ENCODE measurements at places on chromosomes 11 and 22. TPM values are rescaled to one million over a fixed set of nuclear protein-coding genes. Genes with fewer than 3 reads are reported as not detected.

DNA sequence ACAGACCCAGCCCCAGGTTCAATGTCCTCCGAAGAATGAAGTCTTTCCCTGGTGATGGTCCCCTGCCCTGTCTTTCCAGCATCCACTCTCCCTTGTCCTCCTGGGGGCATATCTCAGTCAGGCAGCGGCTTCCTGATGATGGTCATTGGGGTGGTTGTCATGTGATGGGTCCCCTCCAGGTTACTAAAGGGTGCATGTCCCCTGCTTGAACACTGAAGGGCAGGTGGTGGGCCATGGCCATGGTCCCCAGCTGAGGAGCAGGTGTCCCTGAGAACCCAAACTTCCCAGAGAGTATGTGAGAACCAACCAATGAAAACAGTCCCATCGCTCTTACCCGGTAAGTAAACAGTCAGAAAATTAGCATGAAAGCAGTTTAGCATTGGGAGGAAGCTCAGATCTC, 14.1 kb downstream of the APOL1 start:
- peaks cover 3% of the 10 kb centered on the region for H3K4me1 ChIP-seq
- H3K27me3 ChIP-seq, result no peaks in the 10 kb centered on the region
- no peak for DNase-seq

GRCh38 chr11:63639199-63639832, 25.1 kb upstream of the PLAAT3 start:
- H3K4me3 ChIP-seq, result no peak overlapping the region
- peaks cover 5% of the 10 kb centered on the region for H3K4me1 ChIP-seq
- H3K27ac ChIP-seq, result peak overlapping the region; percentile 54
- no peak for DNase-seq
- no peaks in the 10 kb centered on the region for H3K27me3 ChIP-seq

DNA sequence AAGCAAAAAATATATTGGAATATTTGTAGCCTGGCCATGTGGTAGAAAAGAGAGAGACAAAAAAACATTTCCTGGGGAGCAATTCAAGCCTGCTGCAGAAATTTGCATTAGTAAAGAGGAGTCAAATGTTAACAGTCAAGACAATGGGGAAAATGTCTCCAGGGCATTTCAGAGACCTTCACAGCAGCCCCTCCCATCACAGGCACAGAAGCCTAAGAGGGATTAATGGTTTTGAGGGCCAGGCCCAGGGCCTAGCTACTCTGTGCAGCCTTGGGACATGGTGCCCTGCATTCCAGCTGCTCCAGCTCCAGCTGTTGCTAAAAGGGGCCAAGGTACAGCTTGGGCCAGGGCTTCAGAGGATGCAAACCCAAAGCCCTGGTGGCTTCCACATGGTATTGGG, 46.8 kb downstream of the PGR start:
- H3K4me1 ChIP-seq, result no peaks in the 10 kb centered on the region
- DNase-seq, result no peak
- no peaks in the 10 kb centered on the region for H3K27me3 ChIP-seq
- H3K4me3 ChIP-seq, result no peak overlapping the region
- H3K36me3 ChIP-seq, result no peaks in the 10 kb centered on the region
- no peak overlapping the region for H3K27ac ChIP-seq

- H3K4me3 ChIP-seq, result no peak overlapping the region
- no peak for DNase-seq
- H3K4me1 ChIP-seq, result no peaks in the 10 kb centered on the region
- no peaks in the 10 kb centered on the region for H3K27me3 ChIP-seq
- no peak overlapping the region for H3K27ac ChIP-seq
Observed at GRCh38 chr11:123450623-123451022, 20.6 kb downstream of the GRAMD1B start.

DNA sequence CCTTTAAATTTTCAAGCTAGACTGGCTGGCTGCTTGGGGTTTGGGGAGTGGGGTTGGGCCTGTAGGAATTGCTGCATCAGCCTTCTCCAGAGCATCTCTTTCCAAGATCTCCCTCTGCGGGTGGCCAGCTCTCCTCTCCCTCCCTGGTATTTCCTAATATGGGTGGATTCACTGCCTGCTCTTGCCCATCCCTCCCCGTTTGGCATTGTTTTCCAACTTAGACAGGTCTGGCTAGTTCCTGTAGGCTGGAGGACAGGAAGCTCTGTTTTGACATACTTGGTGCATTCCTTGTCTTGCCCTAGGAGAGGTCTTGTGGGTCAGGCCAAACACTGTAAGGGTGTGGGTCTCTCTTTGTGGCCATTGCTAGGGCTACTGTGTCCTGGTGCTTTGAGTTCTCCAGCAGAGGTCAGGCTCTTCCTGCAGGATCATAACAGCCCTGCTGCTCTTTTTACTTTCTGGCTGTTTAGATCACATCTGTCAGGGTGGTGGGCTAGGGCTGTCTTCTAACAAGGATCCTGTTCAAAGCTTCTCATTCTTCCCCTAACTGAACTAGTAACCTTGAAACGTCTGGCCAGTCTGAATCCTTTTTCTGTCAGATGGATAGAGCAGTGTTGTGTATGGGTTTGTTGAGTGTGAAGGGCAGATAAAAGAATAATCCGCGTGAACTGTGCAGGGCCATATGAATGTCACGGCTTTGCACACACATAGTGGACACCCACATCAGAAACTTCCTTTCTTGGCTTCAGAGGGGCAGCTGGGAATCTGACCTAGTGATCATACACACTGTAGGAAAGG, 18.3 kb upstream of the MICALL1 start:
- H3K27ac ChIP-seq, result peak overlapping the region; percentile 70
- peak; percentile 89 for DNase-seq
- peaks cover 36% of the 10 kb centered on the region for H3K4me1 ChIP-seq
- peak overlapping the region; percentile 14 for H3K4me3 ChIP-seq
- peaks cover 26% of the 10 kb centered on the region for H3K36me3 ChIP-seq
- no peaks in the 10 kb centered on the region for H3K27me3 ChIP-seq

DNA sequence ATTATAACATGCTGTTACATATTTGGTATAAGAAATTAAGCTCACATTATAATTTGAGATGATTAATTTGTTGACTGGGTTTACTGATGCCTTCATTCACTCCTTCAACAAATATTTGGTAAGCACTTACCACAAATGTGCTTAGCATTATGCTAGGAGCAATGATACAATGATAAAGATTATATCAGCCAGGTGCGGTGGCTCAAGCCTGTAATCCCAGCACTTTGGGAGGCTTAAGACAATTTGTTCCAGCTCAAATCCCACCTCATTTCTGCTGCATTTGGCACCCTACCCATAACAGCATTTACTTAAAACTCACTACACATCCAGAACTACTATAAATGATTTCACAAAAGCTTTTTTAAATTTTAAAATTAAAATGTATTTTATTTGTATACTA, 1263.6 kb upstream of the RAG2 start:
- H3K4me1 ChIP-seq, result no peaks in the 10 kb centered on the region
- H3K27ac ChIP-seq, result no peak overlapping the region
- H3K27me3 ChIP-seq, result no peaks in the 10 kb centered on the region
- no peak for DNase-seq
- no peaks in the 10 kb centered on the region for H3K36me3 ChIP-seq

GRCh38 chr11:13962562-13963168, at the start of gene SPON1:
TSS of gene SPON1 (plus strand) at chr11:13962723. CDS start at chr11:13962905, 182 bp downstream.
- peaks cover 8% of the 10 kb centered on the region for H3K4me1 ChIP-seq
- H3K4me3 ChIP-seq, result peak within 1 kb of the TSS; percentile 1
- no peak within 1 kb of the TSS for H3K27ac ChIP-seq
- no peaks in the 10 kb centered on the region for H3K36me3 ChIP-seq
- H3K27me3 ChIP-seq, result peaks cover 83% of the 10 kb centered on the region
- no peak for DNase-seq

- no peak overlapping the region for H3K4me3 ChIP-seq
- no peak overlapping the region for H3K27ac ChIP-seq
- DNase-seq, result no peak
- peaks cover 62% of the 10 kb centered on the region for H3K27me3 ChIP-seq
- no peaks in the 10 kb centered on the region for H3K4me1 ChIP-seq
Observed at GRCh38 chr11:45765836-45766235, 39.1 kb upstream of the SLC35C1 start.

- no peak overlapping the region for H3K4me3 ChIP-seq
- H3K27me3 ChIP-seq, result no peaks in the 10 kb centered on the region
- no peak for DNase-seq
- H3K27ac ChIP-seq, result no peak overlapping the region
- H3K4me1 ChIP-seq, result no peaks in the 10 kb centered on the region
Observed at GRCh38 chr11:73693899-73694525, 47.6 kb downstream of the PLEKHB1 start.

GRCh38 chr11:100638648-100639047, 48.4 kb upstream of the ARHGAP42 start:
- no peaks in the 10 kb centered on the region for H3K27me3 ChIP-seq
- peaks cover 31% of the 10 kb centered on the region for H3K4me1 ChIP-seq
- no peak for DNase-seq
- no peaks in the 10 kb centered on the region for H3K36me3 ChIP-seq

DNA sequence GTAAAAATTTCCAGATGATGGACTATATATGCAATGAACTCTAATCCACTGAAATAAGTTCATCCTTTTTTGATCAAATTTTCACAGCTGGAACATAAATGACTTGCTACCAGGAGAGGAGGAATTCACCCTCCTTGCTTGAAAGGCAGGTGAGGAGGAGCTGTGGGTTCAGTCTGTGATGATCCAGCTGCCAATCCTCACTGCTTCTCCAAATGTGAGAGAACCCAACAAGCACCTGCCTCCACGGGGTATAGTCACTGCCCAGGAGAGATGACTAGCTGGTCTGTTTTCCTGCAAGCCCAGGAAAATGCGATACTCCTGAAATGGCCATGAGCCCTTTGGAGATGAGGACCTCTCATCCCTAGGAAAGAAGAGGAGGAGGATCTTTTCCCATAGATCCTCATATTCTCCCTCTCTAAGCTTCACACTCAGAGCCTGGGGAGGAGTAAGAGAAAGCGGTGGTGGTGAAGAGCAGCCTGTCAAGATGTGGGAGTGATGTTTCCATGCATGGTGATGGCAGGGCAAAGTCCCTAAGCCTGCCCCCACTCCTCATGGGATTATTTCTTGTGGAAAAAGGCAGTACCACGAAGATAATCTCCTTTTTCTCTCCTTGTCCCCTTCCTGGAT, 77.9 kb upstream of the USP47 start:
- peaks cover 75% of the 10 kb centered on the region for H3K27me3 ChIP-seq
- no peaks in the 10 kb centered on the region for H3K4me1 ChIP-seq
- no peak overlapping the region for H3K27ac ChIP-seq
- H3K4me3 ChIP-seq, result no peak overlapping the region
- DNase-seq, result peak; percentile 11
- no peaks in the 10 kb centered on the region for H3K36me3 ChIP-seq

- no peaks in the 10 kb centered on the region for H3K27me3 ChIP-seq
- peaks cover 46% of the 10 kb centered on the region for H3K36me3 ChIP-seq
- no peak for DNase-seq
Observed at GRCh38 chr11:18366286-18366685, 28.1 kb upstream of the LDHA start.

DNA sequence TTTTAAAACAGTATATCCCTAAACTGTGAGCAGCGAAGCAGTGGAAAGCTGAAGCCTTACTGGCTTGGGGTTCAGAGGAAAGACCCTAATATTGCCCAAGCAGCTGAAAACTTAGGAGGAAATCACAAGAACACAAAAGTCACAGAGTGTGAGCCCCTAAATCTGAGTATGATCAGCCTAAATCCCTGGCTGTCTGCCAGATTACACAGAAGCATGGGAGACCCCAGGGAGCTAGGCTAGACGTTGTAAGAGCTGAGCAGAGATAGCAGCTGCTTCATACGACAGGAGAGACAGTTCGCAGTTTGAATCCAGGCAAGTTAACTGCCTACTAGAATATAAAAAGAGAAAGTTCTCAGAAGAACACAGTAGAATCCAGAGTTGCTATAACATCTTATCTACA, 81.2 kb downstream of the PACS1 start:
- H3K27me3 ChIP-seq, result no peaks in the 10 kb centered on the region
- peaks cover 23% of the 10 kb centered on the region for H3K4me1 ChIP-seq
- H3K27ac ChIP-seq, result peak overlapping the region; percentile 86
- H3K36me3 ChIP-seq, result peaks cover 8% of the 10 kb centered on the region
- DNase-seq, result no peak
- no peak overlapping the region for H3K4me3 ChIP-seq

DNA sequence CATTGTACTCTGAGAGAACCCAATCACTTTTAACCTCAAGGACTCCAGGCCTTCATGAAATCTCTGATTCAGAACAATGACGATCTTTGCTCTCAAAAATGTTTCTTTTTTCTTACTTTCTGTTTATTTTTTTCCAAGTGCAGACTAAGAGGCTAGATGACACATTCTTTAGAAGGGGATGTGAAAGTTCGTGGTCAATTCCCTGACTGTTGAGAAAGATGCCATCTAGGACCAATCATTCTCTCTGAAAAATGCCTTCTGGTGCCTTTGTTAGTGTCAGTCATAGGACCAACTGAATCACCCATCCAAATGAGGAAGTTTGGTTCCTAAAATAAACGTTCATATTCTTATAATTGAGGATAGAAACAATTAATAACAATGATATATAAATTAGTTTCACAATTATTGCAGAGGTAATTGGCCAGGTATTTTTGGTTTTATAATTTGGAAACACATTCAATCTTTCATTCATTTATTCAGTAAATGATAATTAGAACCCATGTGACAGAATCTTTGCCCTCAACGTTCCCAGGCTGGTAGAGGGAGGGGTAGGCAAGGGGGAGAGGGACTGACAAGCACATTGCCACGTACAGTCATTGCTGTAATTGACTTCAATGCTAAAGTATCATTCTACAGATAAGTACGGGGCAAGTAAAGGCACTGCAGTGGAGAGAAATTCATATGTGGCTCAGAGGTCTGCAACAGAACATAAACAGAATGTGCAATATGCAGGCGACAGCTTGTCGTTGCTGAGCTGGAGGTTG, 333.4 kb upstream of the MPPED2 start:
- no peak overlapping the region for H3K27ac ChIP-seq
- peaks cover 43% of the 10 kb centered on the region for H3K27me3 ChIP-seq
- no peak overlapping the region for H3K4me3 ChIP-seq
- no peaks in the 10 kb centered on the region for H3K36me3 ChIP-seq
- no peaks in the 10 kb centered on the region for H3K4me1 ChIP-seq
- no peak for DNase-seq

DNA sequence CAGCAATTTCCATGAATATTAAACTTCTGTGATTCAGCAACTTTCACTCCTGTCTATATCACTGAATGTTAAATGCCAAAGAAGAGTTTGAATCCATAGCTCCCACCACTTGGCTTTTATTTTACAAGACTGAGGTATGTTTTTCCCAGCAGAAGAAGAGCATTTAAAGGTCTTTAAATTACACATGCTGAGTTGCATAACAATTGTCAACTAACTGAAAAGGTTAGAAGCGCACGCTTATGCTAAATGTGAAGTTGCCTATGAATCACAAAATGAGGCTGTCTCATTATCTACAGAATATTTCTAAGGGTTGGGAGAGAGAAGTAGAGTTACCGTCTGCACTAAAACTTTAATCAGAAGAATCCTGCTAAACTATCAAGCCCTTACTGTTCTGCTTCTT, 1086.3 kb downstream of the FAM181B start:
- DNase-seq, result no peak
- no peak overlapping the region for H3K27ac ChIP-seq
- peaks cover 46% of the 10 kb centered on the region for H3K27me3 ChIP-seq
- peaks cover 6% of the 10 kb centered on the region for H3K4me1 ChIP-seq
- no peak overlapping the region for H3K4me3 ChIP-seq

GRCh38 chr11:72331761-72332160, 87.8 kb upstream of the PHOX2A start:
- no peak for DNase-seq
- peaks cover 6% of the 10 kb centered on the region for H3K4me1 ChIP-seq
- no peak overlapping the region for H3K4me3 ChIP-seq
- peaks cover 3% of the 10 kb centered on the region for H3K36me3 ChIP-seq

The TEAD1 gene
- total RNA-seq, result 152 TPM

The AQP11 gene
- 0.76 TPM for total RNA-seq

The SH3BP1 gene
- 8.3 TPM for total RNA-seq

The OLFML1 gene
- 59.7 TPM for total RNA-seq

Data from osteocyte (in vitro differentiated cells).